ENCODE measurements at places on chromosomes 4 and X. TPM values are rescaled to one million over a fixed set of nuclear protein-coding genes. Genes with fewer than 3 reads are reported as not detected.

Gene FDCSP
- total RNA-seq: not detected

- DNase-seq: no peak
- no peak overlapping the region for H3K27ac ChIP-seq
- H3K4me3 ChIP-seq: no peak overlapping the region
- H3K27me3 ChIP-seq: no peaks in the 10 kb centered on the region
These were observed 67.9 kb downstream of the FAM47C start for GRCh38 chrX:37075892-37076595.

Gene XPNPEP2
- 0.13 TPM for total RNA-seq

DNA sequence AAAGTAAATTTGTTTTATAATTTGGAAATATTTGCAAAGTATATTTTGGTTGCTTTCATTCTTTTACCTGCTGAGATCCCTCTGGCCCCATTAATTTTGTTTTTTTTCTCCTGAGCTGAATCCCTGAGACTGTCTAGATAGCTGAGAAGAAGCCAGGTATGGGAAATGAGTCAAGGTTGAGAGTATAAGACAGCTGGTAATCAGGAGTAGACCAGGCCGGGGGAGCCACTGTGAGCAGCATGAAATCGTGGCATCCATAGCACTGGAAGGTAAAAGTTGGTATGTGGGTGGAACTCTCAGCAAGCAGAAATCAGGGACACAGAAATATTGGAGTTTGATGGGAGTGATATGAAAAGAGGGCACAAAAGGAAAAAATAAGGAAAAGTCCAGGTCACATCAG is 164.5 kb downstream of the FHIP1A start:
- H3K27me3 ChIP-seq: no peaks in the 10 kb centered on the region
- H3K4me3 ChIP-seq: no peak overlapping the region
- no peak for DNase-seq
- no peaks in the 10 kb centered on the region for H3K36me3 ChIP-seq
- no peaks in the 10 kb centered on the region for H3K4me1 ChIP-seq
- H3K27ac ChIP-seq: no peak overlapping the region

DNA sequence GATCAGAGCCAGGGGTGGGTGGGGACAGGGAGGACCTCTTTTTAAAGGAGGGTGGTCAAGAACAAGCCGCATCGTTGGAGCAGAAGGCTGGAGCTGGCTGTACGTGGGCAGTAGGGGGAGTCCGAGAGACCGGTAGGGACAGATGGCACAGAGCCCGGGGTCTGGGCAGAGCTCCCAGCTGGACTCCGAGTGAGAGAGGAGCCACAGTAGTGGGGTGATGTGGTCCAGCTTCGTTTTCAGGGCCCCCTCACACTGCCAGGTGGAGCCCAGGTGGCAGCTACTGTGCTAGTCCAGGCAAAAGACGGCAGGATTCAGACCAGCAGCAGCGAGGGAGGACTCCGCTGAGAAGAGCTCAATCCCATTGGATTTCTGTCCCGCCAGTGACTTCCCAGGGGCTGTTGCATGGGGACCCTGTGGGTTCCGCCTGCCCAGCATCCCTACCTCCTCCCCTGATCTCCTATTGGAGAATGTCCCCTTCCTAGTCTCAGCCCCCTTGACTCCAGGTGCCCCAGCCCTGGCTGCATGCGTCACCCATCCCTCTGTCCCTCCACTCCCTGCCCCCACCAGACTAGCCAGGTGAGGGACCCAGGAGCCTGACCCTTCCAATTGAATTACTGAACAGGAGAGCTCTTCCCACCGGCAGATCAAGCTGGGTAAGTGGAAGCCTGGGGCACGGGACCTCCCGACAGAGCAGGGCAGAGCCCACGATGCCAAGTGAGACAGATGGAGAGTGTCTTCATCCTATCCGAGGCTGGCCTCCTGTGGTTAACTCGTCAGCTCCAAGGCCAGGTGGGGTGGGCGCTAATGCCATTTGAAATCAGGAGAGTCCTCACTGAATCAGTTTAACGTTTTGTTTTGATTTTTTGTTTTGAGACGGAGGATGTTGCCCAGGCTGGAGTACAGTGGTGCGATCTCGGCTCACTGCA is 2.9 kb downstream of the ARHGAP4 start:
- peak overlapping the region; percentile 98 for H3K27ac ChIP-seq
- no peak for DNase-seq
- H3K4me1 ChIP-seq: peaks cover 19% of the 10 kb centered on the region
- no peaks in the 10 kb centered on the region for H3K27me3 ChIP-seq
- peak overlapping the region; percentile 70 for H3K4me3 ChIP-seq

Gene MAGED4B
- total RNA-seq: 2.3 TPM

Gene PNMA6F
- total RNA-seq: not detected

- H3K27me3 ChIP-seq: no peaks in the 10 kb centered on the region
- no peaks in the 10 kb centered on the region for H3K36me3 ChIP-seq
- no peak for DNase-seq
- no peak overlapping the region for H3K27ac ChIP-seq
These were observed 727.9 kb downstream of the CCSER1 start for GRCh38 chr4:90855111-90855510.

GRCh38 chr4:82797405-82798111 is 1.0 kb downstream of the SCD5 start:
- H3K36me3 ChIP-seq: no peaks in the 10 kb centered on the region
- DNase-seq: no peak
- H3K27ac ChIP-seq: no peak overlapping the region

Gene ANXA3
- total RNA-seq: 7.4 TPM

Measured in naive thymus-derived CD4-positive, alpha-beta T cell (primary cell).